ENCODE measurements at places on chromosomes 13 and 19.

DNA sequence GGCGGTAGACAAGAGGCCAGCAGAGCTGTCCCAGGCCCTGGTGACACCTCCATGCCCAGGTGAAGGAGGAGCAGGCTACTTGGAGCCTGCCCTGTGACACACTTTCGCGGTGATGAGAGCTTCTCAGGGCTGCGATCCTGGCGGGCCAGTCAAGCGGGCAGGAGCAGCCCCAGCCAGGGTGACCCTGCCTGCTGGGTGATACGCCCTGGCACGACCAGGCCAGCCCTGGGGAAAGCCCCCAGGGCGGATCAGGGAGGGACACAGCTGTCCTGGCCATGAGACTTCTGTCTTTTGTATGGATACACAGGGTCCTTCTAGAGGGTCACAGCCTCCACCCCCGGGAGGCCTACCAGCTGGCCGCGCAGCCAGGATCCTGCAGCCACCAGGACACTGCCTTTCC lies 13.1 kb downstream of the DNM2 start:
- no peak for DNase-seq

DNA sequence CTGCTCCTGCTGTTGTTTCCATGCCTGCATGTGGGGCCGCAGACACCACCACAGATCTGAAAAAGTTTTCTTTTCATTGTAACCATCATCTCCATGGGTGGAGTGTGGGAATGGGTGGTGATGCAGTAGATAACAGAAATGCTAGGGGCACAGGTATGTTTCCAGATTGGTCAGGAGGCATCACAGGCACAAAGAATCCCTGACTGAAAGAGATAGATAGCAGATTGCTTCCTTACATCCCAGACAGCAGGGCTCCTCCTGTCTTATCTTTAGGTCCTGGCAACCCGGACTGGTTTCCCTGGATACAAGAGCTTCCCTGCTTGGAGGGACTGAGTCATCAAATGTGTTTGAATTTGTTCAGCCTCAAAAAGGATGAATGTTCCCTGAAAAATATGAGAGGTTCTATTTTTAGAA lies 1937.6 kb downstream of the PCDH9 start:
- DNase-seq, result no peak

DNA sequence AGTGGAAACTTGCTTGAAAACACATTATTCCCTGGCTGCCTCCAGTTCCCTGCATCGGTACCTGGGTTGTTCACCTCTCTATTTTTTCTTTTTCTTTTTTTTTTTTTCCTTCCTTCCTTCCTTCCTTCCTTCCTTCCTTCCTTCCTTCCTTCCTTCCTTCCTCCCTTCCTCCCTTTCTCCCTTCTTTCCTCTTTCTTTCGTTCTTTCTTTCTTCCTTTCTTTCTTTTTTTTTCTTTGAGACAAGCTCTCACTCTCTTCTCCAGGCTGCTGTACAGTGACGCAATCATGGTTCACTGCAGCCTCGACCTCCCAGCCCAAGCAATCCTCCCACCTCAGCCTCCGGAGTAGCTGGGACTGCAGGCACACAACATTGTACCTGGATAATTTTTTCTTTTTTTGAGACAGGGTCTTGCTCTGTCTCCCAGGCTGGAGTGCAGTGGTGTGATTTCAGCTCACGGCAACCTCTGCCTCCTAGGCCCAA lies 3.4 kb upstream of the RASAL3 start:
- DNase-seq, result no peak

DNA sequence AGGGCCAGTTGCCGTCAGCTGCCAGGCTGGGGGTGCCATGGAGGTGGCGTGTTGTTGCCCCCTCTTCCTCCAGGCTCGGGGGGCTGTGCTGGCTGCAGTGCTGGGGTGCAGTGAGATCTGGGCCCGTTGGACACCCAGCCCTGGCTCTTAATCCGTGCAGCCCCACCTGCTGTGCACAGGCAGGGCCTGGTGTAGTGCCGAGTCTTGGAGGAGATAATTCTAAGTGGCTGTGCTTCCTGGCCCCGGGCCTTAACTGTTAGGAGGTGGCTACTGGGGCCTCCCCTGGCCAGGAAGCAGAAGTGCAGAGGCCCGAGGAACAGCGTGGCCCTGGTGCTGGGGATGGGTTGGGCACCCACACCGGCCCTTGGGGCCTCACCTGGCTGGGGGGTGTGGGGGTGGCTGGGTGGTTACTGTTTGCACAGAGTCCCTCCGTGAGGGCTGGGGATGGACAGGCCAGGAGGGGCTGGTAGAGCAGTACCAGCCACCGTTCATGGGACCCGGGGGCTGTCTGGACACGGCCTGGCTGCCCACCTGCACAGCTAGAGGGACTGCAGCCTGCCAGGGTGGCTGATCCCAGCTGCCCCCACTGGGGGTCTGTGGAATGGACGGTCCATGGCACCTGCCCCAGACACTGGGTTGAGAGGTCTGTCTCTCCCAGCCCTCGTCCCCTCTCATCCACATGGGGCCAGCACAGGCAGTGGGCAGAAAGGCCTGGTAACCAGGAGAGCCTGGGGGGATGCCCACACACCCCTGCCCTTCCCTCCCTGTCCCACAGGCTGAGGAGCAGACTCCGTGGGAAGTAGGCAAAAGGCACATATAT lies 3.3 kb downstream of the GPX4 start:
- no peak for DNase-seq
